Transverse colon (tissue), 4 donors: ENCODE measurements at places on chromosomes 1 and 21.

- H3K36me3 ChIP-seq, result no peaks in the 10 kb centered on the region
- H3K27me3 ChIP-seq, result no peaks in the 10 kb centered on the region
- no peak overlapping the region for H3K27ac ChIP-seq
- H3K4me1 ChIP-seq, result no peaks in the 10 kb centered on the region
- DNase-seq, result no peak
Measured at GRCh38 chr1:228311091-228311490, 95.5 kb downstream of the TRIM11 start.

- no peaks in the 10 kb centered on the region for H3K36me3 ChIP-seq
- no peak overlapping the region for H3K27ac ChIP-seq
- no peak overlapping the region for H3K4me3 ChIP-seq
- no peak for DNase-seq
- H3K4me1 ChIP-seq, result no peaks in the 10 kb centered on the region
Measured at GRCh38 chr1:34426325-34426896, 249.7 kb downstream of the C1orf94 start.

GRCh38 chr1:232622378-232622777 is 7.6 kb downstream of the SIPA1L2 start:
- H3K27ac ChIP-seq, result peak overlapping the region; percentile 58
- H3K4me3 ChIP-seq, result no peak overlapping the region
- peak; percentile 68 for DNase-seq
- H3K4me1 ChIP-seq, result peaks cover 84% of the 10 kb centered on the region

DNA sequence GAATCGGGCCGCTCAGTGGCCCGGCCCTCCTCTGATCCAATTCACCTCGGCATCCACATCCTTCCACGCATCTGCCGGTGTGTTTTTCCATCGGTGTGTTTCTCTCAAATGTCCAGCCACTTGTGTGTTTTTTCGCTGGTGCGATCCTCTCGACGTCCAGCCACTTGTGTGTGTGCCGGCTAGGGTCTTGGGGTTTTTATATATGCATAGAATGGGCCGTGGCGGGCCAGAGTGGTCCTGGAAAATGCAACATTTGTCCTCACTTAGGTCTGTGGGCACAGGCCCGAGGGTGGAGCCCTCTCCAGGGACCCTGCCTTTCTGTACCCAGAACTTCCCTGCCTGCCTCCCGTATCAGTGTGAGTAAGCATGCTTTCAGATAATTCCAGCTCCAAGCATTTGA is 1106.4 kb downstream of the AMY1C start:
- no peaks in the 10 kb centered on the region for H3K27me3 ChIP-seq
- H3K36me3 ChIP-seq, result no peaks in the 10 kb centered on the region
- DNase-seq, result no peak
- H3K4me1 ChIP-seq, result no peaks in the 10 kb centered on the region

GRCh38 chr1:30721812-30722537 is 1.4 kb downstream of the MATN1 start:
- peaks cover 9% of the 10 kb centered on the region for H3K4me1 ChIP-seq
- no peak overlapping the region for H3K27ac ChIP-seq
- H3K4me3 ChIP-seq, result no peak overlapping the region
- H3K36me3 ChIP-seq, result no peaks in the 10 kb centered on the region
- no peak for DNase-seq

DNA sequence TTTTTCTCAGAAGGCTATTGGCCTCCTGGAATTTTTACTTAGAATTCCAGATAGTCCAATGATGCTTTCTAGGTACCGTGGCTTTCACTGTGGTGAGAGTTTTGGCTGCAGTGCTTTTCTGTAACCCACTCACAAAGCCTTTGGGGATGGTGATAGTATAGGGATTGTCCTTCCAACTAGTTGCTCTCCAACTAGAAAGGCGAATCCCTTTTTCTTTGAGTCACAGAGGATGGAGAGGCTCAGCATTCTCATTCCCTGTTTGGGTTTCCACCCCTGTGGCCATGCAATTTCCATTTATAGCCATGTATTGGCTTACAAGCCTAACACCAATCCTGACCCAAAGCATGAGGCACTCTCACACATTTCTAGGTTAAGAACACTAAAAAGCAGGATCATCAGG is 300.3 kb downstream of the DISC1 start:
- no peak for DNase-seq
- H3K27me3 ChIP-seq, result no peaks in the 10 kb centered on the region
- no peak overlapping the region for H3K27ac ChIP-seq
- no peaks in the 10 kb centered on the region for H3K4me1 ChIP-seq
- H3K36me3 ChIP-seq, result no peaks in the 10 kb centered on the region

- no peaks in the 10 kb centered on the region for H3K27me3 ChIP-seq
- no peaks in the 10 kb centered on the region for H3K4me1 ChIP-seq
- no peak for DNase-seq
- H3K36me3 ChIP-seq, result peaks cover 5% of the 10 kb centered on the region
- no peak overlapping the region for H3K4me3 ChIP-seq
Measured at GRCh38 chr1:207081088-207081487, 7.6 kb upstream of the C4BPB start.

GRCh38 chr1:58929671-58930325 is 146.0 kb upstream of the JUN start:
- peaks cover 46% of the 10 kb centered on the region for H3K4me1 ChIP-seq
- H3K27ac ChIP-seq, result peak overlapping the region; percentile 68
- no peak overlapping the region for H3K4me3 ChIP-seq

GRCh38 chr1:39167632-39168209 is 36.8 kb upstream of the MACF1 start:
- DNase-seq, result no peak

- peaks cover 5% of the 10 kb centered on the region for H3K27me3 ChIP-seq
- peak; percentile 15 for DNase-seq
- no peak overlapping the region for H3K27ac ChIP-seq
- no peaks in the 10 kb centered on the region for H3K36me3 ChIP-seq
- no peak overlapping the region for H3K4me3 ChIP-seq
Measured at GRCh38 chr1:206808615-206809014, 36.3 kb upstream of the IL10 start.

- no peak overlapping the region for H3K4me3 ChIP-seq
- H3K36me3 ChIP-seq, result no peaks in the 10 kb centered on the region
- H3K4me1 ChIP-seq, result peaks cover 15% of the 10 kb centered on the region
- no peaks in the 10 kb centered on the region for H3K27me3 ChIP-seq
Measured at GRCh38 chr1:159783724-159784123, 3.0 kb downstream of the DUSP23 start.

- no peaks in the 10 kb centered on the region for H3K36me3 ChIP-seq
- no peak for DNase-seq
- H3K4me1 ChIP-seq, result no peaks in the 10 kb centered on the region
- peaks cover 3% of the 10 kb centered on the region for H3K27me3 ChIP-seq
- no peak overlapping the region for H3K27ac ChIP-seq
Measured at GRCh38 chr1:43058545-43059360, 100.1 kb upstream of the SLC2A1 start.

GRCh38 chr1:81044708-81045107 is 756.0 kb upstream of the ADGRL2 start:
- DNase-seq, result no peak
- no peaks in the 10 kb centered on the region for H3K36me3 ChIP-seq
- H3K4me1 ChIP-seq, result no peaks in the 10 kb centered on the region
- no peak overlapping the region for H3K27ac ChIP-seq

DNA sequence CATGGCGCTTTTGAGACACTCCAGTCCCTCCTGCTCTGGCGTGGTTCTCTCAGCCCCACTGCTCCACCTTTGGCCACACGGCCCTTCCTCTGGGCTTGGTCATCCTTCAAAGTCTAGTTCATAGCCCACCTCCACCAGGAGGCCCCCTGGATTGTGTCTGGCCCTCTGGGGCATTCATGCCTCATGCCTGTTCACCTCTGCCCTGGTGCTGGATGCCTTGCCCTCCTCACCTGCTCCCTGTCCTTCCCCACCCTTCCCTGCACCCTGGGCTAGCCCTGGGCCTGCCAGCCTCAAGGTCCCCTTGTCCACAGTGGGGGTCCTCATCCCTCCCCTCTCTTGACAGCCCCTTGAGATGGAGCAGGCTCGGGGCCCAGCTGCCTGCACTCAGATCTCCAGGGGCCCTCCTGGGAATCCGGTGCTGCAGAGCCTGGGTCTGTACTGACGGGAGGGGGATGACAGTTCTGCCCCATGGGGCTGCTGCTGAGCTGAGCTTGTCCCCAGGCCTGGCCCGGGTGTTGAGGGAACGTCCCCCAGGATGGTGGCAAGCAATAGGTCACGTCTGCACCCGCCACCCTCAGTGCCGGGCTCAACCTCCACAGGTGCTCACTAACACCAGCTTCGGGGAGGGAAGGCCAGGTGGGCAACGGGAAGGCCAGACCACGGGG is 18.4 kb downstream of the PRXL2B start:
- H3K4me3 ChIP-seq, result no peak overlapping the region
- no peak for DNase-seq
- peaks cover 8% of the 10 kb centered on the region for H3K27me3 ChIP-seq
- no peaks in the 10 kb centered on the region for H3K4me1 ChIP-seq

- H3K27me3 ChIP-seq, result no peaks in the 10 kb centered on the region
- no peak overlapping the region for H3K27ac ChIP-seq
- H3K36me3 ChIP-seq, result no peaks in the 10 kb centered on the region
- no peak overlapping the region for H3K4me3 ChIP-seq
- DNase-seq, result no peak
- H3K4me1 ChIP-seq, result no peaks in the 10 kb centered on the region
Measured at GRCh38 chr1:64980745-64981600, 14.6 kb upstream of the JAK1 start.

DNA sequence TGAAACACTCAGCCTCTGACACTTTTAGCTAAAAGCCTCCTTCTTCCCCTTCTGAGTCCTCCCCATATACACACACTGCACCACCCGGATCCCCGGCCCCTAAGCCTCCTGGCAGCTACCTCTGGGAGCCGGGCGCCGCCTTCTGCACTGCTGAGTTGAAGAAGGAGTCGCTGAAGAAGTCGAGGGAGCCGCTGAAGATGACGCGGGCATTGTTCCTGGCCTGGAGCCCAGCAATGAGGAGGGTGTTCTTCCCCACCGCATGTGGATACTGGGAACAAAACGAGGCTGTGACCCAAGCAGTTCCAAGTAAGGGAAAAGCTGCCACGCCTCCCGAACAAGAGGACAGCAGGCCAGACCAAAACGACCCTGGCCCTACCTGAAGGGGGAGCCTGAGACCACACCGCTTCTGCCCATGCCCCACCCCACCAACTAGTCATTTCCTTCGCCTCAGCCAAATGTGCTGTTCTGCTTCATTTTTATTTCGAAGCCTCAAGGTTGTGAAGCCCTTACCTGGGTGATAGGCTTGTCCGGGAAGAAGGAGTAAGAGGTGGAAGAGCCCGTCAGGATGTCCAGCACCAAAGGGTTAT is 7.0 kb downstream of the DDOST start:
- H3K36me3 ChIP-seq, result peaks cover 55% of the 10 kb centered on the region
- H3K27me3 ChIP-seq, result no peaks in the 10 kb centered on the region
- H3K4me3 ChIP-seq, result no peak overlapping the region
- no peak overlapping the region for H3K27ac ChIP-seq

GRCh38 chr1:81512252-81513003 is 288.3 kb upstream of the ADGRL2 start:
- H3K27me3 ChIP-seq, result no peaks in the 10 kb centered on the region
- H3K27ac ChIP-seq, result no peak overlapping the region
- H3K4me1 ChIP-seq, result no peaks in the 10 kb centered on the region
- no peaks in the 10 kb centered on the region for H3K36me3 ChIP-seq
- no peak for DNase-seq

GRCh38 chr1:60571811-60572210 is 498.2 kb upstream of the C1orf87 start:
- no peak for DNase-seq
- H3K4me3 ChIP-seq, result no peak overlapping the region
- no peaks in the 10 kb centered on the region for H3K27me3 ChIP-seq
- no peaks in the 10 kb centered on the region for H3K36me3 ChIP-seq
- H3K27ac ChIP-seq, result no peak overlapping the region

- no peaks in the 10 kb centered on the region for H3K36me3 ChIP-seq
- no peaks in the 10 kb centered on the region for H3K27me3 ChIP-seq
- H3K4me1 ChIP-seq, result peaks cover 72% of the 10 kb centered on the region
- peak overlapping the region; percentile 88 for H3K27ac ChIP-seq
Measured at GRCh38 chr1:23526329-23527041, 4.5 kb downstream of the E2F2 start.

GRCh38 chr1:39082811-39083576 is 56.8 kb downstream of the NDUFS5 start:
- DNase-seq, result no peak
- H3K27me3 ChIP-seq, result peaks cover 53% of the 10 kb centered on the region
- H3K4me3 ChIP-seq, result no peak overlapping the region
- H3K27ac ChIP-seq, result no peak overlapping the region
- no peaks in the 10 kb centered on the region for H3K36me3 ChIP-seq

DNA sequence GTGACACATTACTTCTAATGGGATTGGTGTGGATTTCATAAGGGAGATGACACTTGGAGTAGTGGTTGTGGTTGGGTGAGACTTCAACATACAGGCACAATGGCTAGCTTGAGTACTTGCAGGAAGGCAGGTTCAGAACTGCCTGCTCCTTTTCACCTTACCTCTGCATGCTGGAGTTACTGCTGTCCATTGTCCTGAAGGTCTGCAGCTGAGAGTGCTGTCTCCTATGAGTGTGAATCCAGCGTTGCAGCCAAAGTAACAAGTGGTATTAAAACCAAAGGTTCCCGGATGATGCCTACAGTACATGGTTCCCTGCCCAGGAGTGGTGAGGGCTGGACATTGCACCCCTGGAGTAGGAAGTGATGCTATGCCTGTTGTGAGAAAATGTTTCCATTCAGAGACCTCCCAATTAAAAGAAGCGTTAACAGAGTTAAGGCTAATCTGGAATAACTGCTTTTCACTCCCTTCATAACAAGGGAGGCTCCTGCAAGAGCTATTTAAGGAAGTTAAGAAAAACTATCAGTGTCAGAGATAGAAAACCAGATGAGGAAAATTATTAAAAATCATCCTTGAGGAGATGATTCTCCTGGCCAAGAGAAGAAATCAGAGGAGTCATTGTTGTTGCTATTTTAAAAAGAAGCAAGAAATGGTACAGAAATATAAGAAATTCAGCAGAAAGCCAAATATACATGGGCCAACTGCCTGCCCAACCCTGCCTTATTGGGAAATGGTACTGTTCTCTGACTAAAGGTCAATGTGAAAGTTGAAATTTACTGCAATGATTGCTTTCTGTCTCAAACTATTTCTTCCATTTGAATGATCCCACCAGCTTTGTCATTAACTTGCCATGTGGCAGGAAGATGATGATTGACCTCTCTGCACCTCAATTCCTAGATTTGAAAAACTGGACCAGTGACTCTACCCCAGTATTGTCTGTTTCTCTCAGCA is 9.8 kb upstream of the F5 start:
- H3K27me3 ChIP-seq, result no peaks in the 10 kb centered on the region
- no peak for DNase-seq
- H3K27ac ChIP-seq, result no peak overlapping the region
- H3K4me3 ChIP-seq, result no peak overlapping the region
- H3K36me3 ChIP-seq, result no peaks in the 10 kb centered on the region

DNA sequence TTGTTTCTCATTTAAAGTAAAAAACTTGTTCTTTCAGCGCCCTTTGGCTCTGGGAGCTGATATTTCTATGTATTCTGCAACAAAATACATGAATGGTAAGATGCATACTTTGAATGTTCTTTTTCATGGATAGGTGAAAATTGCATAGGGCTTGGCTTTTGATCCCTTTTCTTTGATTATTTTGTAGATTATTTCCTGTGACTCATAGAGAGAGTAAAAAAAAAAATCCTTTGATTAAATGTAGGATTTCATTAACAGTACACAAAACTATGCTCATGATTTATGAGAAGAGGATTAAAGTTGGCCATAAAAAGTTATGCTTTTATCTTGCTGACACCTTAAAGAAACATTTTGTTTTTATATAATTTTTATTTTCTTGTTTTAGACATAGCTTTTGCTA is 18.7 kb downstream of the CTH start:
- H3K4me1 ChIP-seq, result no peaks in the 10 kb centered on the region
- no peaks in the 10 kb centered on the region for H3K27me3 ChIP-seq
- H3K4me3 ChIP-seq, result no peak overlapping the region
